ENCODE measurements at places on chromosomes 5 and 9.
A peak's percentile ranks its signal among the peaks of the same experiment; 100 is the strongest.

GRCh38 chr9:99513441-99514112, 291.5 kb downstream of the SEC61B start:
- DNase-seq = no peak

GRCh38 chr5:169289520-169289919, 11.4 kb downstream of the SLIT3 start:
- no peak for DNase-seq

- DNase-seq = peak; percentile 49
Observed at GRCh38 chr5:177426566-177427210, at the start of gene GRK6. TSS of gene GRK6 (plus strand) at chr5:177426676. CDS start at chr5:177426846, 170 bp downstream.

DNA sequence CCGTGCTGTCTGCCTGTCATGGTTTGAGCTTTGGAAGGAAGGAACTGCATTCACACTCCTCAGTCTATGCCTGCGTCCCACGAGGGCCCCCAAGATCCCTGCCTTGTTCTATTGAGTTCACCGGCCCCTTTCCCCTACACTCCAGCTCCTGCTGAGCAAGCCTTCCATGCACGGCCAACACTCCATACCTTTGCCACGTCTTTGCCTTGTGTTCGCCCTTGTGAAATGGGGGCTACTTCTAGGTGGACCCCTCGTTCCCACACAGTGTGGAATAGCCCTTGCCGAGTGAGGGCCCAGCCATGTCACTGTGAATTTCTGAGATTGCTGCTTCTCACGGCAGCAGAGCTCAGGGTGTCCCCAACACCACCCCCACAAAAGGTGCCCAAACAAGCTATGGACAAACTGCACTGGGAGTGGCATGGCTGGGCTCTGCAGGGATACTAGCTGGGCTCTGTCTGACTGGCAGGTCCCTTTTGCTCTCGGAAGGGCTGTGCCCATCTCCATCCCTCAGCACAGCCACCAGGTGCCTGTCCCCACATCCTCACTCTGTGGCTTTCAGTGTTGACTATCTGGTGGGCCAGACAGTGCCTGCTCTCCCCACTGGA, 67.9 kb upstream of the ADAMTS2 start:
- DNase-seq = no peak

- no peak for DNase-seq
Observed at GRCh38 chr5:97297063-97297703, 114.1 kb upstream of the RIOK2 start.

GRCh38 chr9:83188277-83188676, 125.3 kb upstream of the RASEF start:
- no peak for DNase-seq

DNA sequence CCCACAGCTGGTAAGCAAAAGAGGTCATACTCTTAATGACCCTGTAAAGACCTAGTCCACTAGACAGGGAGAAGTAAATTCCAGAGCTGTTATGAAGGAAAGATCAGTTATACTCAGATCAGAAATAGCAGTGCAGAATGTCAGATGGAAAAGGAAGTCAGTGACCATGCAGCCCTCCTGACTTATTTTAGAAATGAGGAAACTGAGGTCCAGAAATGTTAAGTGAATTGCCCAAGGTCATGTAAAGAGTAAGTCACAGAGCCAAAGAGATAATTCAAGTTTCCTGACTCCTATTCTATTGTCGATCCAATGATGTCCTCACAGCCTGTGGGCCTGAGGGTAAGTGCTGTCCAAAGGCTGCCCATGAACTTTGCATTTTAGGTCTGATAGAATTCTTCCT, 214.9 kb upstream of the IL12B start:
- no peak for DNase-seq

- DNase-seq = no peak
Observed at GRCh38 chr5:88787856-88788255, 95.1 kb downstream of the MEF2C start.

DNA sequence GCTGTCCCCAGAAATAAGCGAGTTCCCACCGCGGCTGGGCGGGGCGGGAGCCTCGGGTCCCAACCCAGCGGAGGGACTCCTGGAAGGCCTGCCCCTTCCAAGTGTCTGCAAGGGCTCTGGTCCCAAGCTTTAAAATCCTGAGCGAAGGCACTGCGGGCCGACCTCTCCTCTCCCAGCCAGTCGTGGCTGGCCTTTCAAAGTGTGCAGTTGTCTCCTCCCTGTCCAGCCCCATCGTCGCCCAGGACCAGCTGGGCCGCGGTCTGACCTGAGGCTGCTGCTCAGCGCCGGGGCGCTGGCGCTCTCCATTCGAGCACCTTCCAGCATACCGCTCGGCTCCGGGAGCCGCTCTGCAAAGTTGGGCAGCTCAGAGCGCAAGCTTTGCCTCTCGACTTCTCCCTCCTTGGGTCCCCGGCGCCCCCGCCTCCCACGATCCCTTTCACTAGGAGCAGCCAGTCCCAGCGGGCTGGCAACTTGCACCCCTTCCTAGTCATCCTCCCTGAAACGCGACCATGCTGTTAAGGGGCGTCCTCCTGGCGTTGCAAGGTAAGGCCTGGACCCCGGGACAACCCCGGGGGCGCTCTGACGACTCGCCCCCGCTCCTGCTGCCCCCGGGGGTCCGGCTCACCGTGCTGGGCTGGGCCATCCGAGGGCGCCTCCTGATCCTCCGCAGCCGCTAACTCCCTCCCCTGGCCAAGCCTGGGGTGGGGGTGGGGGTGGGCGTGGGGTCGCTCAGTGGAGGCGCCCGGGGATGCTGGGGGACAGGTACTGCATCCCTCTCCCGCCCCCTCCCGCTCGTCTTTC, at the start of gene MAMDC2:
TSS of gene MAMDC2 (plus strand) at position 160 of the 801 bp plus-strand sequence. CDS start at position 510, 350 bp downstream.
- DNase-seq = no peak

DNA sequence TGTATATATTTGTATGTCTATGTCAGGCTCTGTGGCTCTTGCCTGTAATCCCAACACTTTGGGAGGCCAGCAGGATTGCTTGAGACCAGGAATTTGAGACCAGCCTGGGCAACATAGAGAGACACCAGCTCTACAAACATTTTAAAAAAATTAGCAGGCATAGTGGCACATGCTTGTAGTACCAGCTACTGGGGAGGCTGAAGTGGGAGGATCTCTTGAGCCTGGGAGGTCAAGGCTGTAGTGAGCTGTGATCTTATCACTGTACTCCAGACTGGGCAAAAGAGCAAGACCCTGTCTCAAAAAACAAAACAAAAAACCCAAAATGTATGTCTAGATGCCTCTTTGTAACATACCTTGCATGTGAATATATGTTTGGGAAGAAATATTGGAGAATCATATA, 15.8 kb downstream of the ARRDC3 start:
- no peak for DNase-seq

DNA sequence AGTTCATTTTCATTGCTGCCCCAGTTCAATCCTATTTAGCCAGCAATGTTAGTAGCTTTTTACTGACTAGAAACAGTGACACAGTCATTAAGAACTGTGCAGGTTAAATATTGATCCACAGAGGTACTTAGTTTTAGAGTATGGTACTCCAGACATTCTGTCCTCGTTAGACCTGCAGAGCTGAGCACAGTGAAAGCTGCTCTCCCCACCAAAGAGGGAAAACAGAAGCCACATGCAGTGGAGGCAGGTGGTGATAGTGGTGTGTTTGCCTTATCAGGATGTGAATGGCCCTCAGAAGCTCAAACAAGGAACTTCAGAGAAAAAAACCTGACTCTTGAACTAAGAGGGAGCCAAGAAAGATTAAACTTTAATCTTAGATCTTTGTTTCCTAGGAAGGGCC, 75.5 kb downstream of the UNC13B start:
- DNase-seq = no peak

GRCh38 chr9:84667571-84668195, 1.8 kb upstream of the NTRK2 start:
- DNase-seq = no peak

DNA sequence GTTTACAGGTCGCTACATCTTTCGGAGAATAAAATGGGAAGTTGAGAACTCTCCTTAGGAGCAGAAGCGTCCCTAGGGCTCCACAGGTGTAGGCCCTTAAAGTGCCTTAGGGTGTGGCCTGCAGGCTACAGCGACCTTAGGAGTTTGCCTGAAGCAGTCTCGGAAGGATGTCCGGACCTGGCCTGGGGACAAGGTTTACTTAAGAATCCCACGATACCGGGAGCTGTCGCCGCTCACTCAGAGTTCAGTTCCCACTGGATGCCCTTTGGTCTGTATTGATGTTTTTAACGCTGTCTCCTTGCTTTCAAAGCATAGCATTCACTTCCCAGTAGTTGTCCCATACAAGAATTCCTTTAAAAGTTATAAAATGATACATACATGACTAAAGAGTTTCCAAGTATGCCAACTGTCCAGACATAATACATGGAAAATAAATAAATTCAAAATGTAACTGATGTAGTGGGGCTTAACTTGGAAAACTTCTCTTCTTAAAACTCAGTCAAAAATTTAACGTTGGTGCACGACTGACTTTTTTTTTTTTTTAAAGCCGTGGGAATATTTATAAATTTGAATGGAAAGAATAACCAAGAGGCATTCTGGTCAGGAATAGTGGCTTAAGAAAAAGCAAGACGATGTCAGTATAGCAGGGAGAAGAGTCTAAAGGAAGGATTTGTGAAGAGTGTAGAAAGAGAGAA, 848 bp downstream of the RAD50 start:
- no peak for DNase-seq

- DNase-seq = no peak
Observed at GRCh38 chr9:21528123-21528808, 46.2 kb upstream of the IFNE start.

GRCh38 chr9:72533322-72533721, 11.9 kb downstream of the TMC1 start:
- DNase-seq = no peak

- no peak for DNase-seq
Observed at GRCh38 chr5:3043600-3043999, 292.1 kb upstream of the IRX2 start.

DNA sequence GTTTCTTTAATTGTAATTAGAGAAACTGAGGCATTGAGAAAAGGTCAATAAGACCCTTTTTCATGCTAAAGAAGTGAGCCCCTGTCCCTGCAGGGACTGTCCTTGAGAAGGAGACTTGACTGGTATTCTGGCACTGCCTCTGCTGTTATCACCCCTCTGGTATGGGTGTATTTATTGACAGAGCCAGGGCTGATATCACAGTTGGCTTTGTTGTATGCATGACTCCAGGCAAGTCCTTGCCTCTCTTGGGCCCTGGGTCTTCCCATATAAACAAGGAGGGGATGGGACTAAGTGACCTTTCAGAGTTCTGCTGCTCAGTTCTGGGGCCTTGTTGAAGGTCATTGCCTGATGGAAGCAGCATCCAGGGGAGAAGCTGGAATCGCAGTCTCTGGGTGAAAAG, 71.8 kb upstream of the PPARGC1B start:
- DNase-seq = no peak

GRCh38 chr9:34334337-34334824, 5.0 kb downstream of the NUDT2 start:
- no peak for DNase-seq

DNA sequence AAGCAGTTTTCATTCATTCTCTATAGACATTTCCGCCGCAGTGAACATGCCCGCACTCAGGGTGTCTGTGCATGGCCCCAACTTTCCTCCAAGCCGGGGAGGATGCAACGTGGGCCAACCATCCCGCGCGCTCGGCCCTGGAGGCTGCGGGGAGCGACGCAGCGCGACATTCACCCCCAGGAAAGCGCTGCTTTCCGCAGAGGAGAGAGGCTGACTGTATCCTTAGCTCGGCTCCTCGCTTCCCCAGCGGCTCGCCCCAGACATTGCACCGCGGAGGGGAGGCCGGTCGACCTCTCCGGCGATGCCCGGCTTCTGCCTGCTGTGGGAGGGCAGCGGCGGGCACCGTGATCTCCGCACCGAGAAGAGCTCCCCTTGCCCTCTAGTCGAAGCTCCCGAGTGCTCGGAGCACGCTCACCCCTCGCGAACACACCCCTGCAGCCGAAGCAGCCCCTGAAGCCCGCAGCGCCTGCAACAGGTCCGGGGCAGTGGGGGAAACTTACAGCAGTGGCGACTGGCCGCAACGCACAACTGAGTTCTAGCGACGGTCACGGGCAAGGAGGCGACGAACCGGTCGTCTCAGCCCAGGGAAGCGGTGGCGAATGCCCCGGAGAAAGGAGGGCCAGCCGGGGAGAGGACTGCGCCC, 600 bp downstream of the ENC1 start:
- DNase-seq = no peak

- no peak for DNase-seq
Observed at GRCh38 chr5:143402017-143402552, 1.4 kb downstream of the NR3C1 start.

DNA sequence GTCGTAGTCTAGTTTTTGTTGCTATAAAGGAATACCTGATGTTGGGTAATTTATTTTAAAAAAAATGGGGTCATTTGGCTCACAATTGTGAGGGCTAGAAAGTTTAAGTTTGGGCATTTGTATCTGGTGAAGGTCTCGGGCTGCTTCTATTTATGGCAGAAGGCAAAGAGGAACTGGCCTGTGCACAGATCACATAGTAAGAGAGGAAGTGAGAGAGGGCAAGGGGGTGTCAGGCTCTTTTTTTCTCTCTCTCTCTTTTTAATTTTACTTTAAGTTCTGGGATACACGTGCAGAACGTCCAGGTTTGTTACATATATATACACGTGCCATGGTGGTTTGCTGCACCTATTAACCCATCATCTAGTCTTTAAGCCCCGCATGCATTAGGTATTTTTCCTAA, 453.3 kb downstream of the DIRAS2 start:
- no peak for DNase-seq

GRCh38 chr5:2699231-2699630, 52.2 kb downstream of the IRX2 start:
- no peak for DNase-seq

DNA sequence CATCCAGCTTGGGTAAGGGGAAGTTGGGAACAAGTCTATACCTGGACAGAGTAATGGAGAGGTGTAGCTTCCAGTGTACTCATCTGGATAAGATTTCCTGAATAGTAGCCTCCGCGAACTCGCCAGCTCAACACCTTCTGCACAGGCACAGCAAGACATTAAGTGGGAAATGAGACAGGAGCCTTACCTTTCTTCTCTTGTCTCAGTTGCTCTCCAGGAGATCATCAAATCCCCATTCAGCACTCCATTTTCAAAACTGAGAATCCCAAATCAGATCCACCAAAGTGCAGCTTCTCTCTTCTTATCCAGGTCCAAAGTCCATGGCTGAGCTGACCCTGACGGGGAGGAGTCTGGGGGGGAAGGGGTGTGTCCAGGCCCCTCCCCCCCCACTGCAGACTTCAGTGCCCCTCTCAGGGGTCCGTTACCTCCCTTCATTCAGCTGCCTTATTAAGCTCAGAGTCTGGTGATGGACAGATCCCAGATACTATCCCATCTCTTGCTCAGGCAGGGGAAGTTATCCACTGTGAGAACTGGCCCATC, 5.9 kb upstream of the MGAT1 start:
- no peak for DNase-seq

DNA sequence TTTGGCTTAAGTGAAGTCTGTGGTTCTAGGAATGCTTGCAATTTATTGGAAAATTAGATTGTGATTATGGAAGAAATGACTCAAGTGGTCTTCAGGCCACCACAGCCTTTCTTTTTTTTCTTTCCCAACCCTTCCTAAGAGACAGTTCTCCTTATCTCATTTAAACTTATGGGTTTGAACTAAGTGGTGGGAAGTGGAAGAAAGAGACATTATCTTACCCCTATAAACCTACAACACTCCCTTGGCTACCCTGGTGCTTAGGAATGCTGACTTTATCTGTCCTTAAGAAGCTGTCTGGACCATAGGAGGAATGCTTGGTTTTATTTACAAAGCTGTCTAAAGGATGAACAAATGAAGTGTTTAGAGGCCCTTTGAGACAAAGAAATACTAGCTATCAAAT, 5.1 kb upstream of the ERAP1 start:
- DNase-seq = no peak
